ENCODE measurements at places on chromosomes 11 and 22. TPM values are rescaled to one million over a fixed set of nuclear protein-coding genes. Genes with fewer than 3 reads are reported as not detected.
A peak's percentile ranks its signal among the peaks of the same experiment; 100 is the strongest.

The MS4A3 gene
- 0.40 TPM for total RNA-seq

The RAG2 gene
- total RNA-seq = not detected

The TMEM135 gene
- total RNA-seq = 23.7 TPM

The SLC35F2 gene
- 22.0 TPM for total RNA-seq

The KCNJ11 gene
- total RNA-seq = 11.9 TPM

The VSIG10L2 gene
- not detected for total RNA-seq

- no peak for DNase-seq
Observed at GRCh38 chr22:50308986-50309600, 1.6 kb upstream of the PLXNB2 start.

- DNase-seq = peak; percentile 16
Observed at GRCh38 chr11:119169282-119169719, 776 bp downstream of the NLRX1 start.

DNA sequence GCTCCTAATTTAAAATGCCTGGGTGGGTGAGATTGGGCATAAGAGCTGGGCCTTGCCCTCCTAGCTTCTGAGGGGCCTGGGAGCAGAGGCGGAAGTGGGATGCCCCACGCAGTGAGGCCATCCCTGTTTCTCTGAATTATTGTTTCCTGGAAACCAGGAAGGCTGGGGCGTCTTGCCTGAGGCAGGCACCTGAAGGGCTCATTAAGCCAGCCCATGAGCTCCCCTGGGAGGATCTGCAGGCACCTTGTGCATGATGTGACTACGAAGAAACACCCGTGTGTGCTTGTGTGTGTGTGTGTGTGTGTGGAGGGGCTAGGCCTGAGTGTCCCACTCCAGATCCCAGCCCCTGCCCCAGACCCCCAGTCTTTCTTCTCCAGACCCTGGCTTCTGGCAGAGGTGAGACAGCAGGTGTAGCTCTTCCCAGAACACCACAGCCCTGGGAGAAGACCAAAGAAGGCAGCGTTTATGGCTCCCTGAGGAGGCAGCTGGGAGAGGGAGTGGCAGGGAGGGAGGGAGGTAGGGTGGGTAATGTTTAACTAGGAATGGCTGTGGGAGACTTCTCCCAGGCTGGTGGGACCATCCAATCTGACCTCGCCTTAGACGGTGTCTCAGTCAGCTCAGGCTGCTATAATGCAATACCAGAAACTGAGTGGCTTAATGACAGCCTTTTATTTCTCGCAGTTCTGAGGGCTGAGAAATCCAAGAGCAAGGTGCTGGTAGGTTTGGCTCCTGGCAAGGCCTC is 2.1 kb upstream of the BATF2 start:
- no peak for DNase-seq

DNA sequence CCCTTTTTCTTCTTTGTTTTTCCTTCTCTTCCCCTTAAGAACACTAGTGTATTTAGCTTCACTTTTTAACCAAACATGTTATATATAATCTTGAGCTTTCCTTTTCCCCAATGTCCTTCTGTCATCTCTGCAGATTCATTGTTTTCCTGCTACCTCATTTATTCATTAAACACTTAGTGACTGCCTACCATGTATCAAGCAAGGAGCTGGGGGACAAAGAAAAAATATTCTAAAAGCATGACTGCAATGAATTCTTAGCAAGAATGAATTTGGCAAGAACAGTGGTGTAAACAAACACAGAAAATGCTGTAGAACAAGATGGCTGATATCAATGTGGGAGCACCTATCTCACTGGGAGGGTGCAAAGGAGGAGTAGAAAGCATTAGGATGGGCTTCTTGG is 247.0 kb upstream of the CCDC90B start:
- no peak for DNase-seq

- DNase-seq = no peak
Observed at GRCh38 chr11:122661182-122661945, 5.8 kb downstream of the UBASH3B start.

All from mucosa of gallbladder (tissue), 1 donor.